BJ (cell line): ENCODE measurements at places on chromosomes 2 and 18. TPM values are rescaled to one million over a fixed set of nuclear protein-coding genes. Genes with fewer than 3 reads are reported as not detected.

The CNGA3 gene
- not detected in 2 replicates for polyA plus RNA-seq

DNA sequence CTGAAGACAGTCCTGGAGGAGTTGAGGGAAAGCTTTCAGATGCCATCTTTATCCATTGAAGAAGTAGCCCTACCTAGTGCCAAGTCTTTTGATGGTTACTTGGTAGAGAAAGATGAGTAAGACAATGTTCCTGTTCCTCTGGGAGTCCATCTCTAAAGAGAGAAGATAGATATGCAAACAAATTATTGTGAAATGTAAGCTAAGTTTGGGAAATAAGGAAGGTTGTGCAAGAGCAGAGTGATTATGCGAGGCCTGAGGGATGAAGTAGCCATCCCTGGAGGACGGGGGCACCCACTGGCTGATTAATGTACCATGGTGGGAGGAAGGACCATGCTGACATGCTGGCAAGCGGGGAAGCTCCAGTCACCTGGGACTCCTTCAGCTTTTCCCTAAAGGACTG lies 994 bp upstream of the DTNA start:
- peak; percentile 65 for DNase-seq

DNA sequence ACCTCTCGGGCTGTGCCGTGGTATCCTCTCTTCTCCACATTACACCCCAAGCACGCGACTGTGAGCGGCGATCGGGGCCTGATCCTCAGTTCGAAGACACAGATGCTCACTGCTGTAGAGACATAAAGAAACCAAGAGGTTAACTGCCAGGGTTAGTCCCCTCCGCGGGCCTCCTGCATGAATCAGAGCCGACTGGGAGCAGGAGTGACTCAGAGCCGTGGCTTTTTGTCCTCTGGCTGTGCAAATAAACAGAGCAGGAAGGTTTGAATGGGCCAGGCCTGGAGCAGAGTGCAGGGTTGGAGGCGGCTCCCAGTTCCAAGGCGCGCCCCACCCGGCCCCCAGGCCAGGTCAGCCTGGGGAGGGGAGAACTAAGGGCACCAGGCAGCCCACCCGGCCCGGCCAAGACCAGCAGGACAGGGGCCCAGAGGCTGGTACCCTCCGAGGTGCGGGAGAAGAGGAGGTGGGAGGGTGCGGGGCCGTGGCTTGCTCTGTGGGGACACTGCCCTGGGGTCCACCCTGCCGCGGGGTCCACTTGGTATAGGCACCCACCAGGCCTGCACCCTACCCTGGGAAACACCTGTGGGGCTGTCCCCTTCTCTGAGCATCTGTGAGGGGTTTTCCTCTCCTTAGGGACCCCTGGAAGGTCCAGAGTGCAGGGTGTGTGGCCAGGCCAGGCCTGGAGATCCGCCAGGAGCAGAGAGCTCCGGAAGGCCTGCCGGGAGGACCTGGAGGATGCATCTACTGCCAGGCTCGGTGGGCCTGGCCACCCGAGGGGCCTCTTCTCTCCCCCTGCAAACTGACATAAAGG lies 16.5 kb downstream of the TWIST2 start:
- peak; percentile 98 for DNase-seq

DNA sequence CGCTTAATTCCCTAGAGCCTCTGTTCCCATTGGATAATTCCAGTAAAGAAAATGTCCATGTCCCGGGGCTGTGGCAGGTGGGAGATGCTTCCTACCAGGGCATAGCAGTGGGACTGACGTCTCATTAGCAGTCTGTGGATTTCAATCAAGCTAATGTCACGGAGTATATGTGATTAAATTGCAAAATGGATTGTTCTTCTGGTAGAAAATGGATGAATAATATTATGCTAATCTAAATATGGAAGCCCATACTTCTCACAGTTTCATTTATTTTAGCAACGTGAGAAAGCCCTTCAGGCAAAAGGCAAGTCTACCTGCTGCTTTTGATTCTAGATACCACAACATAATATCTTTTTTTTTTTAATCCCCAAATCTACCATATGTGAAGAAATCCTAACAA lies 185.5 kb downstream of the DNER start:
- no peak for DNase-seq

DNA sequence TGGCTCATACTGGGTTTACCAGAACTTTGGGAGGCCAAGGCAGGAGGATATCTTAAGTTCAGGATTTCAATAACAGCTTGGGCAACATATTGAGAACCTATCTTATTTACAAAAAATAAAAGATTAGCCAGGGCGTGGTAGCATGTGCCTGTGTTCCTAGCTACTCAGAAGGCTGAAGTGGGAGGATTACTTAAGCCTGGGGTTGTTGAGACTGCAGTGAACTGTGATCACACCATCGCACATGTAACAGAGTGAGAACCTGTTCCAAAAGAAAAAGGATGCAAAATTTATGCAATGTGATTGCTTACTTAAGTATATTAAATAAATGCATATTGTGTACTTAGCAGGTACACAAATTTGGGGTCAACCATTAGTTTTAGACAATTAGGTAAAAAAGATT lies 768.9 kb upstream of the CDH7 start:
- no peak for DNase-seq

The ELOA2 gene
- polyA plus RNA-seq: not detected in 2 replicates

- peak; percentile 71 for DNase-seq
Measured at GRCh38 chr2:28643911-28644334, 107.7 kb upstream of the PPP1CB start.

DNA sequence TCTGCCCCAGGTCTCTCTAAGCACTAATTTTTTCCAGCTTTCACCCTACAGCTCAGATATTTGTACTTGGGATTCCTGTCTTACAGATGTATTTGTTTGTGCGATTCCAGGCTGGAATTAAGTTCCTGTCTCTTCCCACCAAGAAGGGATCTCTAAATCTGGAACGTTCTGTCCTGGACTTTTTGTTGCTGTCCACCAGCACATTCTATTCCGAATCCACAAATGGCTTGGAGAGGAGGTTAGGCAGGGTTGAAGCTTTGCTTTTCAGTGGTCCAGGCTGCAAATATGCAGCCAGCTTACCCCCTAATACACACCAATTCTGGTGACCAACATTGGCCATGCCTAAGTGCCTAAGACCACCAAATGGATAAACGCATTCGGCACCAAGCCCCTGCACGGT lies 315.0 kb downstream of the TNS1 start:
- no peak for DNase-seq
